ENCODE measurements at places on chromosomes 2 and 18.

GRCh38 chr2:226797289-226797988 lies 2.2 kb downstream of the IRS1 start:
- DNase-seq, result no peak

DNA sequence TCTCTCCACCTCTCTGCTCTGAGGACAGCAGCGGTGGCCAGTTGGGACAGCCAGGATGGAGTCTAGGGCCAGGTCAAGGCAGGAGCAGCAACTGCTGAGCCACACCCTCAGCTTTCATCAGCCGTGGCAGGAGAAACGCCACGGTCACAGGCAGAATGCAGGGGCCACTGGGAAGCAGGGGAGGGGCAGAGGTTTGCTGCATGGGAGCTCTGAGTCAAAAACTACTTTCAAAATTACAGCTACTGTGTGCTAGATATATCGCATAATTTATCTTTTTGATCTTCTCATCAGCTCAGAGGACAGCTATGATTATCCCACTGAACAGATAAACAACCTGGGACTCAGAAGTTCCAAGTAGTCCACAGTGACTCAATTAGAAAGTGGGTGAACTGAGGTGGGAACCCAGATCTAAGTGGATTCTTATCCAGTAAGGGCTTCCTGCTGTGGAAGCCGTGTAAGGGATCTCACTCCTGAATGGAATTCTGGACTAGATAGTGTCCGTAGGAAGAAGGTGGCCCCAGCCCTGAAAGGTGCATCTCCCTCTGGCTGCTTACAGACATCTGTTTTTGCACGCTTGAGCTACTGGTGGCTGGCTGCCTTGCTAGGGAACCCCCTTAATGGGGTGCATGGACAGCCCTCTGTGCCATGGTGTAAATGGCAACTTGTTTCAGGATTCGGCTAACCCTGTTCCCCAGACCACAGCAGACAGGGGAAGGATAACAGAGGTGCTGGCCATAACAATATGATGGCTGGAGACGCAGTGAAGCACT lies 194.6 kb upstream of the SMAD2 start:
- no peak for DNase-seq

DNA sequence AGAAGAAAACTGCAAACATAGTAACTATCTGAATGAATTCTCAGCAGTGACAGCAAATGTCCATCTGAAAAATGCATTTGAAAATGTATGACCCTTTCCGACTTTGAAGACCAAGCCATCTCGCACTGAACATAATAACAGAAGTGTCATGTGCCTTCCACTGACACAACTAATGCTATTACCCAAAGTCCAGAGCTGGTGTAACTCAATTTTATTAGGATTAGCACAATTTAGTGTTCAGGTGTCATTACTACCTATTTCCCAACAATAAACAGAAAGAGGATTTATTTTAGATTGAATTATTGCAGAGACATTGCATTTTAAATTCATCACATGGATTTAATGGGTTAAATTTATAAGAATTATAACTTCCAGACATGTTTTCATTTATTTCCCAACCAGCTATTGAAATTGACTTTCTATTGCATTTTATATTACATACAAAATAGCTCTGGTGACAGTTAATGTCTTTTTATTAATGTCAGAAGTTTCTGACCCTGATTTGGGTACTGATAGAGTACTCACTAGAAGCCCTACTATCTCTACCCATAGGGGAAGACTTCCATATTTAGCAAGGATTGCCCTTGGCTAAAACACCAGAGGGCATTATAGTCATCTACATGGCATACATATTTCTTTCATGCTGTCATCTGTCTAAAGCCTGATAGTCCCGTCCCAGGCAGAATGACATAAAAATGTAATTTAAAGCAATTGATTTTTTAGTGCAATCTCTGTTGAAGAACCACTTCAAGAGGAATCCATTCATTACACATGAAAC lies 7.0 kb upstream of the STK39 start:
- DNase-seq, result no peak

- DNase-seq, result no peak
These were observed 9.3 kb downstream of the KCNIP3 start for GRCh38 chr2:95306336-95306895.

DNA sequence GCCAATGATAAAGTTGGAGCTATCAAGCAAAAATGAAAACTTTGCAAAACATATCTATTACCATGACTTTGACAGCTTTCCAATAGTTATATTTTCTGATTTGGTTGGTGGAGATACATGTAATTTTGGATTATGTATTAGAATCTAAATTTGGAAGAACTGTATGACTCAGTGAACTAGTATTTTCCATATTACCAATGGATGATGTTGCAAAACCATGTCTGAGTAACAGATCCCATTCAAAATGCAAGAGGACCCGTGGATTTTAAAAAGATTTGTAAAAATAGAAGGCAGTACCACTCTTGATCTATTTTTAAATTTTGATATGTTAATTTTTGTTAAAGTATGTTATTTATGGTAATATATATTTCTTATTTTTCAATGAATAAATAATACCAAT lies 83.0 kb downstream of the TAF4B start:
- DNase-seq, result no peak

DNA sequence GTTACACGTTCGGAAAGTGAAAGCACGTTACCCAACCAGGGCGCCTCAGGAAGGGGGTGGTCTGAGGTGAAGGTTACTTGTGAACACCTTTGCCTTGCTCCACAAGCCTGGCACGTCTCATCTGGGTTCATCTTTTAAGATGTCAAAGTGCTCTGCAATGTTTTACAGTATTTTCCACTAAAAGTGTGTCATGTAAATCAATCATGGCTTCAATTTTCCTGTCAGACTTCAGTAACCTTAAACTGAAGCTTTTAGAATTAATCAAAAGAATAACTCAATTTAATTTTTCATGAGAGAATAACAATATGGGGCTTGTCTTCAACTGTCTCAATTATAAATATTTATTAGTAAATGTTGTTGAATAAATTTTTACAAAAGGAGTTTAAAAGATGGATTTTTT lies 93.3 kb upstream of the FANCL start:
- no peak for DNase-seq

DNA sequence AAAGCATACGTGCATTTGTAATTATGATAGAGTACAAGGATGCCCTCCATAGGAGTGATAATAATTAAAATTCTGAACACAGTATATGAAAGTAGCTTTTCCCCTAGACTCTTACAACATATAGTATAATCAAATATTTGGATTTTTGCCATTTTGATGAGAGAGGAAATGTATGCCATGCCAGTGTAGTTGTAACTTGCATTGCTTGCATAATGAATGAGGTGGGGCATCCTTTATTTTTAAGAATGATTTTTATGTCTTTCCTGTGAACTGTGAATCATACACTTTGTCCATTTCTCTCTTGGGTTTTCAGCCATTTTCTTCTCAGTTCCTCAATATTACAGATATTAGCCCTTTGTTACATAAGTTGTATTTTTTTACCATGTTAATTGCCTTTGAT lies 197.5 kb downstream of the SCG2 start:
- DNase-seq, result no peak

GRCh38 chr2:222722327-222722946 lies 51.0 kb downstream of the MOGAT1 start:
- no peak for DNase-seq

GRCh38 chr2:29084554-29084953 lies 10.2 kb upstream of the PCARE start:
- DNase-seq, result no peak

- no peak for DNase-seq
These were observed 13.5 kb upstream of the COLEC12 start for GRCh38 chr18:513826-514530.
